Nucleus accumbens (tissue), 56 donors: ENCODE measurements at places on chromosomes 16 and 17.

DNA sequence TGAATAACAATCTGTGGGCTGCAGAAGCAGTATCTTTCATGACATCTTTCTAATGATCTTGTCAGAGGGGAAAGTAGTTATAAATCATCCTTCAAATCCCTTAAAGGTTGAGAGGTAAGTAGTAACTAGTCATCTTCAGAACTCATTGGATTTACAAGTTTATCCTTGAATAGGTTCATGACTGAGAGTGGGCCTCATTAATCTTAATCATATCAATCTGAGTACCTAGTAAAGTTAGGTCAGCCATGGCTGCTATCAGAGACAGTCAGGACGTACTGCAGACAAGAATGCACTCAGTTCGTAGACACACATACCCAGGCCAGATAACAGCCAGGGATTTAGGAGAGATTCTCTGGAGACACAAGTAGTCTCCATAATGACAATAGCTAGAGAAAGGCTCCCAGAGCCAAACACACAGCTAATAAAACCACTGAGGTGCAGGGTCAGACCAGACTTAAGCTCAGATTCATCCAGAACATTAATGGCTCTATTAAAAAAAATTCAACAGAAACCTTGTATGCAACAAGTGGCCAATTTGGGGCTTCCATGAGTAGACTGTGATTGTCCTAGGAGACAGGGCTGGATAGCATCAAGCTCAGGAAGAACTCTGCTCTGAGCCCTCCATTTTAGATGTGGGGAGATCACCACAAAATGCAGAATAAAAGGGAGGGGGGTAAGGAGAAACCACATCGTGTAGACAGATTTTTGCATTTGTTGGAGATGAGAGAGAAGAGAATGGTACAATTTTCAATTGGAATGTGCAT is 65.8 kb downstream of the TBX4 start:
- no peak for DNase-seq

DNA sequence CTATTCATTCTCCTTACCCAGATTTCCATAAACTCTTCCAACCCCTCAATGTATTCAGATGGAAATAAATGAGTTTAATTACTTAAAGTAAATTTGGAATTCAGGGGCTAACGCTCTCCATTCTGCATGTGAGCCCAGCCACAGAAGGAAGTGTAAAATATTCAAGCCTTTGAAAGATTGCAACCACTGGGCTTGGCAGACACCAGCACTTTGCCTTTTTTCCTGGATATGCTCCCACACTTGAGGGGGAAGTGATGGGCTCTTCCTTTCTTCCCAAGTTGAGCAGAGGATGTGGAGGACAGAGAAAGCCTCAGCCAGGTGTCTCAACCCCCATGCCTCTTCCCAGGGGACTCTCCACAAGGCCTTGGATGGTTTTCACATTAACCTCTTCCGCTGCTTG is 825.1 kb upstream of the EEF2KMT start:
- DNase-seq = no peak

- no peak for DNase-seq
Observed at GRCh38 chr16:28524681-28525171, 14.0 kb downstream of the NUPR1 start.

DNA sequence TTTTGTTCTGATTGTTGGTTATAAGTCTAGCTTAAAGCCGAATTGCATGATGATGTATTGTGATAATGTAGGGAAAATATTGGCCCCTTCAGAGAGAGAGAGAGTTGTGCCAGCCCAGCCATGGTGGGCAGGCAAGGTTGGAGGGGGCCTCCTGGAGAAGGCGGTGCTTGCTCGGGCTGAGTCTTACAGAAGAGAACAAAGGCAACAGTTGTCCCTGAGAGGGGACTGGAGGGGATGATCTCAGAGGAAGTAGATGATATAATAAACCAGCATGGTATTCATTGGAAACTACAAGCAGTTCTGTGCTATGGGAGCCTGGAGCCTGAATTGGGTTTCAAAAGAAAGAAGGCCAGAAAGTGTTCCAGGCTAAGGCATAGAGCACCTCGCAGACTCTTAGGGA is 173.8 kb downstream of the RPTOR start:
- DNase-seq = no peak

- no peak for DNase-seq
Observed at GRCh38 chr16:27289669-27290068, 21.1 kb upstream of the NSMCE1 start.

DNA sequence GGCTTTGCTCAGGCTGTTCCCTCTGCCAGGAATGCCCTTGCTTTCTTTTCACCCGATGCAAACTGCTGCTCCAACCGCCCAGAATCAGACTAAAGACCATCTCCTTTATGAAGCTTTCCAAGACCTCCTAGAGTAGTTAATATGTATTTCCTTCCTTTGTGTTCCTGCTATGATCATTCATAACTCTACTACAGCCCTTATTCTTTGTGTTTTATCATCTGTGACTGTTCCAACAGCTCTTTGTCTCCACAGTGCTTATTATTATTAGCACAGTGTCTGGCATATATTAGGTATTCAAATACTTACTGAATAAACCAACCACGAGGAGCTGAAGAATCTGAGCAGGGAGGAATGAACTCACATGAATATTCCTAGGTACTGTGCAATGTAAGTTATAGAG is 7.6 kb downstream of the PSME3IP1 start:
- no peak for DNase-seq

DNA sequence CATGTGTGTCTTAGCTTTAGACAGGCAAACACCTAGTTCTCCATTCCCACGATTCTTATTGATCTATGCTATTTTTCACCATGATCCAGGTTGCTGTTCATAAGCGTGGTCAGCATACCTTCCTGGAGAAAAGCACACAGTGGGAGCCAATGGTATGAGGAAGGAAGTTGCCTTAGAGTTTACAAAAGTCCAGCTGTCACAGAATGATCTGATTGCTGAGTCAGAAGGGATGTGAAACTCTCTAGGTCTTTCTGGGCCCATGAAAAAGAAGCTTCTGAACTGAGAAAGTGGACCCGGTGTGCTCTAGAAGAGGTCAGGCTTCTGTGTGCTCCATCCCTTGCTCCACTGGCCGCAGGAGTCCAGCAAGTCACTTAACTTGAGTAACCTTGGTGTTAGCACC is 71.0 kb upstream of the CCL1 start:
- DNase-seq = no peak

DNA sequence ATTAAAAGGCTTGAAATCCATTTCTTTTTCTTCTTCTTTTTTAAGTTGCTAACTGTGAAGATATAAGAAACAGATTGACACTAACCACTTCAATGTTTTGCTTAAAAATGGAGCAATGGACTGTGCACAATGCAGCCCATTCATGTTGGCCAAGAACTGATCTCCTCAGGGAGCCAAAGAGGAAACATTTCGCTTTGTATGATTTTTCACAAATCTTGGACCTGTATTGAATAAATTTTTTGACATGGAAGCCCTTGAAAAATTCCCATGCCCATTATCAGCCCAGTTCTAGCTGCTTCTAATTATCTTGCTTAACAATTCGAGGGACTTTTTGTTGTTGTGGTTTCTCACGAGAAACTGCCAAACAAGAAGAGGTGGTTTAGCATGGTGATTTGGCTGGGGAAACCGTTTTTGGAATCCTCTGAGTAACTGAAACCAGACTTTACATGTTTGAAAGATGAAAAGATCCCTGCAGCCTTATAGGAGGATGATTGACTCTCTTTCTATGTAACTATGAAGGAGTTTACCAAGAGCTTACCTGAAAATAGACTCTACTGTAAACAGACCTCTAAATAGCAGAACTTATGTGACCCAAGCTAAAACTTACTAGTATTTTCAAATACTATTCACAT is 1389.4 kb upstream of the GOT2 start:
- no peak for DNase-seq

DNA sequence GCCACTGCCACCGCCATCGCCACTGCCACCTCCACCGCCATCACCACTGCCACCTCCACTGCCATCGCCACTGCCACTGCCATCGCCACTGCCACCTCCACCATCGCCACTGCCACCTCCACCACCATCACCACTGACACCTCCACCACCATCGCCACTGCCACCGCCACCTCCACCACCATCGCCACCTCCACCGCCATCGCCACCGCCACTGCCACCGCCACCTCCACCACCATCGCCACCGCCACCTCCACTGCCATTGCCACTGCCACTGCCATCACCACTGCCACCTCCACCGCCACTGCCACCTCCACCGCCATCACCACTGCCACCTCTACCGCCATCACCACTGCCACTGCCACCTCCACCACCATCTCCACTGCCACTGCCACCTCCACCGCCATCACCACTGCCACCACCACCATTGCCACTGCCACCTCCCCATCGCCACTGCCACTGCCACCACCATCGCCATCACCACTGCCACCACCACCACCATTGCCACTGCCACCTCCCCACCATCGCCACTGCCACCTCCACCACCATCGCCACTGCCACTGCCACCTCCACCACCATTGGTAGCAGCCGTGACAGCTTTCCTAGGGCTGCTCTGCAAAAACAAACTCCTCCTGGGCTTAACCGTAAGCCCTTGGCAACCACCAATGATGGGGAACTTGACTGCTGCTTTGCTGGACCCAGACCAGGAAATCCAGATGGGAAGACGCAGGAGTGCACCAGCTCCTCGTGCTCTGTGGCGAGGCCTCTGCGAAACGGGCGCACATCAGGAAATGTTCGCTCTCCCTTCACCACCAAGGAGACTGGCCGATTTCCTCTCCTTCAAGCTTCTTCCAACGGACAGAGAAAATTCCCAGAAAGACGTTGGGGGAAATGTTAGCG is 147.2 kb downstream of the RBFOX3 start:
- no peak for DNase-seq

DNA sequence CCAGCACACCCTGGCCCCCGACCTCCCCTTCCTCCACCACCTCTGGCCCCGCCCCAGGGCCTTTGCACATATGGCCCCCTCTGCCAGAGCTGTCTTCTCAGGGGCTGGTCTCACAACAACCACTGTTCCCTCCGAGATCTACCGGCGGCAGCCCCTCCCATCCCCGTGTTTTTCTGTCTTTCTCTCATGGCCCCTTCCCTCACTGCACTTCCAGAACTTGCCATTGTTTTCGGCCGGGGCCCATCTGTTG is 30.2 kb downstream of the ZFPM1 start:
- DNase-seq = no peak

DNA sequence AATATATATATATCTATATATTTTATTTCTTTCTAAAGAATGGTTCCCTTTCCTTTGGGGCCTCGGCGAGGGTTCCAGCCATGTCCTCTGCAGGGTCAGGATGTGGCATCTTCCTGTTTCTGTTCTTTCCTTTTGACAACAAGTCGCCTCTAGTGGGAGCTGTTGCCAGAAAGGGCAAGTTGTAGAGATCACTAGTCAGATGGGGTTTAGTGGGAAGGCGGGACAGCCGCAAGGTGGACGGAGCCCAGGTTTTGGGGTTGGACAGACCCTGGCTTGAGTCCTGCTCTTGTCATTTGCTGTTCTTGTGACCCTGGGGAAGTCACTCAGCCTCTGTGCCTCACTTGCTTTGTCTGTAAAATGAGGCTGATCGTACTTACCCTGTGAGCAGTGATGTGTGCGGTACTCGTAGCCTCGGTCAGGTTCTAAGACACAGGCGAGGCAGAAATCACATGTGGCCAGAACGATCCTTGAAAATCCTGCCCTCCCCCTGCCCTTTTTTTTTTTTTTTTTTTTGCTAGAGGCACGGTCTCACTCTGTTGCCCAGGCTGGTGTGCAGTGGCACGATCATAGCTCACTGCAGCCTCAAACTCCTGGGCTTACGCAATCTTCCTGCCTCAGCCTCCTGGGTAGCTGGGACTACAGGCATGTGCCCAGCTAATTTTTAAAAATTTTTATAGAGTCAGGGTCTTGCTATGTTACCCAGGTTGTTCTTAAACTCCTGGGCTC is 80.1 kb downstream of the ABCC6 start:
- no peak for DNase-seq
